ENCODE measurements at places on chromosomes 6 and 20. TPM values are rescaled to one million over a fixed set of nuclear protein-coding genes. Genes with fewer than 3 reads are reported as not detected.

- H3K4me3 ChIP-seq: no peak overlapping the region
- no peak for DNase-seq
Measured at GRCh38 chr20:56987986-56988385, 278.5 kb downstream of the BMP7 start.

GRCh38 chr6:82612475-82613039 lies 248.9 kb downstream of the TPBG start:
- no peaks in the 10 kb centered on the region for H3K4me1 ChIP-seq
- no peak overlapping the region for H3K4me3 ChIP-seq
- DNase-seq: no peak
- no peak overlapping the region for H3K27ac ChIP-seq
- no peaks in the 10 kb centered on the region for H3K36me3 ChIP-seq

GRCh38 chr6:35728683-35729678 lies 7.9 kb upstream of the ARMC12 start:
- H3K27ac ChIP-seq: peak overlapping the region; percentile 100
- peaks cover 47% of the 10 kb centered on the region for H3K4me1 ChIP-seq
- no peaks in the 10 kb centered on the region for H3K36me3 ChIP-seq
- DNase-seq: peak; percentile 78
- H3K27me3 ChIP-seq: no peaks in the 10 kb centered on the region

Gene SLC32A1
- not detected for total RNA-seq

Gene MUC22
- total RNA-seq: not detected

Gene TNF
- 0.67 TPM for total RNA-seq

Gene DEFB132
- not detected for total RNA-seq

DNA sequence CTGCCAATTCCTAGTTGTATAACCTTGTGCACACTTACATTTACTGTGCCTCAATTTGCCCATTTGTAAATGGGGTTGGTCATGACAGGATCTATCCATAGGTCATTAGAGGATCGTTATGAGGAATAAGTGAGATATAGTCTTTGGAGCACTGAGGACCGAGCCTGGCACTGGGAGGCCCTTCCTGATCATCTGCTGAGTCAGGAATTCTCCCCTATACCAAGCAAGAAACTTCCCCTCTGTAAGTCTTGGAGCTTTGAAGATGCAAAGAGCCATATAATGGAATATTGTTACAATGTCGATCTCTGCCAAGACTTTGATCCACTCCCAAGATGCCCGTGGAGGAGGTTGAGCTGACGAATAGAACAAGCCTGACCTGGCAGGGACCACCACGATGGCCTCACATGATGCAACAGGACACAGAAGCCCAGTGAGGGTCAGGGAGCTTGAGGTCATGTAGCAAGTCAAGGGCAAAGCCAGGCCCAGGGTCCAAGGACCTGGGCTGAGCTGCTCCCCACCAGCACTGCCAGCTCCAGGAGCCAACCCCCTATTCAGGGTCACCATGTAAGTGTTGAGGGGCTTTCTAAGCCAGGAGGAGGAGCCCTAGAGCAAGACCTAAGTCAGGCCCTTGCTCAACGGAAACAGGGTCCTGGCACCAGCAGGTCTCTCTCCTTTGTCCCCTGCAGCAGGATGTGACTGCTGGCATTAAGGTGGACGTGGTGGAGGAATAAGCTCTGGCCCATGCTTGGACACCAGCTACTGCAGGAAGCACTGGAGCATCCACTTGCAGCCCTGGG lies 16.7 kb downstream of the PDRG1 start:
- H3K27me3 ChIP-seq: no peaks in the 10 kb centered on the region
- no peak overlapping the region for H3K4me3 ChIP-seq
- no peaks in the 10 kb centered on the region for H3K4me1 ChIP-seq
- no peaks in the 10 kb centered on the region for H3K36me3 ChIP-seq
- no peak for DNase-seq

DNA sequence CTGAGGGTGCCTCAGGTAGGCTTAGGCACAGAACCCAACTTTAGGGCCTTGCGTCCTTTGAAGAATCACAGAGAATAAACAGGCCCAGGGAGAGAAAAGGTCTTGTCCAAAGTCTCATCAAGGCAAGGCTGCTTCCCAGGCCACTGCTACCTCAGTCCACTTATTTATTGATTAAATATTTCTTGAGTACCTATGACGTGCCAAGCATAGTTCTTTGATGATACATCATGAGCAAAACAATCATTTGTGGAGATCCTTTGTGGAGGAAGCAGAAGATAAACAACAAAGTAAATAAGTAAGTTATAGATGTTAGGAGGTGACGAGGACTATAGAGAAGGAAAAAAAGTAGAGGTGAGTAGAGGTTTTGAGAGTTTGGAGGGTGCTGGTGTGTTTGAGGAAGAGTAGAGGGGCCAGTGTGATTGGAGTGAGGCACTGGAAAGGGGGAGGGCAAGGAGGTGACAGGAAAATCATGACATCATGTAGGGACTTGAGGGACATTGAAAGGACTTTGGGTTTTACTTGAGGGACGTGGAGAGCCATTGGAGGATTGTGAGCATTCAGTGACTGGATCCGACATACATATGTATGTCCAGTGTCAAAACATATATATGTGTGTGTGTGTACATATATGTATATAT lies 14.1 kb upstream of the CHMP4B start:
- no peak overlapping the region for H3K4me3 ChIP-seq
- no peak for DNase-seq
- no peaks in the 10 kb centered on the region for H3K4me1 ChIP-seq
- peak overlapping the region; percentile 33 for H3K27ac ChIP-seq
- no peaks in the 10 kb centered on the region for H3K27me3 ChIP-seq
- no peaks in the 10 kb centered on the region for H3K36me3 ChIP-seq

Gene TLDC2
- 101 TPM for total RNA-seq

Gene PREX1
- total RNA-seq: 20.1 TPM

Gene GRM1
- not detected for total RNA-seq

GRCh38 chr20:2169456-2170088 lies 67.9 kb downstream of the STK35 start:
- H3K27me3 ChIP-seq: no peaks in the 10 kb centered on the region
- DNase-seq: no peak
- no peak overlapping the region for H3K27ac ChIP-seq
- no peak overlapping the region for H3K4me3 ChIP-seq
- no peaks in the 10 kb centered on the region for H3K4me1 ChIP-seq
- H3K36me3 ChIP-seq: no peaks in the 10 kb centered on the region

- H3K27me3 ChIP-seq: no peaks in the 10 kb centered on the region
- H3K27ac ChIP-seq: peak overlapping the region; percentile 81
- H3K4me3 ChIP-seq: no peak overlapping the region
Measured at GRCh38 chr6:106163966-106164877, 78.1 kb downstream of the PRDM1 start.

Gene FHL5
- total RNA-seq: 2.1 TPM

Gene CCDC170
- total RNA-seq: not detected

Data from Peyer's patch (tissue), 4 donors.